ENCODE measurements at places on chromosomes 3 and 15. TPM values are rescaled to one million over a fixed set of nuclear protein-coding genes. Genes with fewer than 3 reads are reported as not detected.

Gene GPR87
- 1.1 TPM for total RNA-seq

Gene ECE2
- not detected for total RNA-seq

Gene PIGBOS1
- total RNA-seq = 11.1 TPM

Gene KLHL18
- 23.7 TPM for total RNA-seq

Gene SLC12A1
- not detected for total RNA-seq

- peaks cover 11% of the 10 kb centered on the region for H3K27me3 ChIP-seq
- no peak overlapping the region for H3K27ac ChIP-seq
- no peaks in the 10 kb centered on the region for H3K4me1 ChIP-seq
These were observed 71.4 kb upstream of the PCSK6 start for GRCh38 chr15:101560722-101561583.

DNA sequence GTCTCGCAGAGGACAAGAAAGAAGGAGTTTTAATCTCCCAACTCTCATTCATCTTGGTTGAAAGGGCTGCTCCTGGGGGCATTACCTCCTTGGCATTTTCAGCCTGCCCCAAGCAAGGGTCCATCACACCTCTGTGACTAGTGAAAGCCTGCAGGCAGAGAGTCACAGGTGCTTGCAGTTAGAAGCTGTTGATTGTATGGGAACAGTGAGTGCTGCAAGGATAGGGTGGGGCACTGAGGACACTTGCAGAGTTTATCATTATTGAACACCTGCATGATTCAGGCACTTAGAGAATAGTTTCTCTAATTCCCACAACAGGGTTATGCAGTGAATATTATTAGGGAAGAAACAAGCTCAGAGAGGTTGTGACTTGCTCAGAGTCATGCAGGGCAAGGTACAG lies 41.7 kb upstream of the IGF2BP2 start:
- no peak overlapping the region for H3K4me3 ChIP-seq
- peaks cover 3% of the 10 kb centered on the region for H3K27me3 ChIP-seq
- no peaks in the 10 kb centered on the region for H3K36me3 ChIP-seq
- no peak overlapping the region for H3K27ac ChIP-seq

- H3K27me3 ChIP-seq = no peaks in the 10 kb centered on the region
- H3K4me3 ChIP-seq = no peak overlapping the region
- no peak for DNase-seq
- peaks cover 5% of the 10 kb centered on the region for H3K36me3 ChIP-seq
- H3K4me1 ChIP-seq = peaks cover 3% of the 10 kb centered on the region
These were observed 55.9 kb upstream of the LIMD1 start for GRCh38 chr3:45538641-45538986.

DNA sequence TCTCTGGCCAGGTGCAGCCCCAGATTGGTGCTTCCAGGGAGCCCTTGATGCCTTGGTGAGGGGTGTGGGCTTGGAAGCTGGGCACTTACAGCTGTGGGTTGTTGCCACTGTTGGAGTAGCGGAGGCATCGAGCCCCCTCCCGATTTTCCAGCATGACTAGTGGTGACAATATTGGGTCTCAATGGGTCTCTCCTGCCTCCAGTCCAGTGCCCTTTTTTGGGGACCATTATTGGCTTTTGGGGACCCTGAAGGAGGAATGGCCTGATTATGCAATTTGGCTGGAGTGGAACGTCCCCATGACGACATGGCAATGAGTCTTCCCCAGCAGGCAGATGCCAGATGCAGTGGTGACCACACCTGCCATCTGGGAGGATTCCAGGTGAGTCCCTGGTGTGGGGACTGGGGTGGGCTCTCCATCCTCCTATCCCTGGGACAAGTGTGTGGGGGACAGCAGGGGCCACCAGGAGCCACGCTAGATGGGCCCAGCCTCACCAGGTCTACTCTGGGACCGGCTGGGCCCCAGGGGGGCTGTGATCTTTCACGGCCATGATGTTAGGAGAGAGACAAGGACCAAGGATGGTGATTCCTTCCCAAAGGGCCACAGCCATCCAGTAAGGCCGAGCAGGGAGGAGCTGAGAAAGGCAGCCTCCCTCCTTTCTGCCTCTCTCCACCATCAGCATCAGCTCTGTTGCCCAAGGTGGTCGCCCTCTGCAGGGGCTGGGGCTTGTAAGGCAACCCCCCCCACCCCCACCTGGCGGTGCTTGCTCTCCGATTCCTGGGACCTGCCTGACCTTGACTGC lies 196.8 kb downstream of the GOLGA6L6 start:
- no peaks in the 10 kb centered on the region for H3K4me1 ChIP-seq
- H3K27ac ChIP-seq = no peak overlapping the region
- H3K27me3 ChIP-seq = no peaks in the 10 kb centered on the region
- H3K4me3 ChIP-seq = no peak overlapping the region
- no peaks in the 10 kb centered on the region for H3K36me3 ChIP-seq

DNA sequence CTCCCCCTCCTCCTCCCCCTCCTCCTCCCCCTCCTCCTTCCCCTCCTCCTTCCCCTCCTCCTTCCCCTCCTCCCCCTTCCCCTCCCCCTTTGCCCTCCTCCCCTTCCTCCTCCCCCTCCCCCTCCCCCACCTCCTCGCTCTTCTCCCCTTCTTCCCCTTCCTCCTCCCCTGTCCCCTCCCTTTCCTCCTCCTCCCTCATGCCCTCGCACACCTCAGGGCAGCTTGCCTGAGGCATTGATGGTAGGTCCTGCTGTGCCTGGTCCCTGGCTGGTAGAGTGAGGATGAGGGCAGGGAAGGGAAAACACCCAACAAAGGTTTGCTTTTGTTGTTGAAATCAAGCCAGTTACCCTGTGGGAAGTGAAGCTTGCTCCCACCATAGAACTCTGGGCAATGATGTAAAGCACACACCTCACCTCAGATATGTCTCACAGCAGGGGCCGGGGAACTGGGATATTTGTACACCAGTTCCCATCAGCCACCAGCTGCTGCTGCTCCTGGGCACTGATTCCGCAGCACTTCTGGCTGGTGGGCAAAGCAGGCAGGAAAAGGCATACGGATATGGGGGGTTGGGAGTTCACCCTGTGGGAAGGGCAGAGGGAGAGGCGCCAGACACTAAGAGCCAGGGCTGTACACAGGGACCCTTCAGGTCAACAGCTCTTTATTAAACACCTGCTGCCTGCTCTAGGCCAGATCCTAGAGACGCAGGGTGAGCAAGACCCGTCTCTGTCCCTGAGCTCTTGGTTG lies 13.8 kb downstream of the ISG20 start:
- peaks cover 75% of the 10 kb centered on the region for H3K4me1 ChIP-seq
- H3K27ac ChIP-seq = peak overlapping the region; percentile 45
- peaks cover 2% of the 10 kb centered on the region for H3K36me3 ChIP-seq
- H3K27me3 ChIP-seq = no peaks in the 10 kb centered on the region
- H3K4me3 ChIP-seq = no peak overlapping the region

GRCh38 chr3:145188079-145188770 lies 972.8 kb downstream of the PLOD2 start:
- DNase-seq = no peak
- H3K36me3 ChIP-seq = no peaks in the 10 kb centered on the region
- H3K27me3 ChIP-seq = no peaks in the 10 kb centered on the region

DNA sequence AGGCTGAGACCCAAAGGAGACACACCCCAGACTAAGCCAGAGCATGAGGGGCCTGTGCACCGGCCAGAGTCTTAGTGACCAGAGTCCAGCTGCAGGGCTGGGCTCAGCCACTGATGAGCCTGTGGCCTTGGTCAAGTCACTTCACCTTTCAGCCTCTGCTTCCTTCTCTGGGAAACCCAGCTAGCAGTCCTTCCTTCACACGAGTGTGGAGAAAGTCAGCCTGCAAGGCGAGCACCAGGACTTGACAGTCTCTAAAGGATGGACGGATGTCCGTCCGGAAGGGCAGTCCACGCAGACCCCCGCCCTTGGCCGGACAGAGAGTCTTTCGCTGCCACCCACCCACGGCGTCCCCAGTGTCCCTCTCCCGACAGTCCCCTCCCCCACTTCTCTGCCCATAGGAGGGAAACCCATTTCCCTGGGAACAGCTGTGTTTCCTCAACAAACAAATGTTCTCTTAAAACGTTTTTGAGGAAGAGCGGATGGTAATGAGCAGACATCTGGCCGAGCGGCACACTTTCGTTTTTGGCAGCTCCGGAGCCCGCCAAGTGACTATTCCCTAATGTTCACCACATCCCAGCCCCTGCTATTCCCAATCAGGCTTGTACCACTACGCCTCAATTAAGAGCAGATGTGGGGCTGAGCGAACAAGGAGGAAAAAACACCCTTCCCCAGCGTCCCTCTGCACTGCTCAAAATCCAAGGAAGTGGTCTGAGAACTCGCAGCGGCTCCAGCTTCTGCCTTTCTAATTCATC lies 129.1 kb upstream of the SMAD3 start:
- H3K36me3 ChIP-seq = no peaks in the 10 kb centered on the region
- peaks cover 13% of the 10 kb centered on the region for H3K4me1 ChIP-seq
- H3K27me3 ChIP-seq = peaks cover 3% of the 10 kb centered on the region

DNA sequence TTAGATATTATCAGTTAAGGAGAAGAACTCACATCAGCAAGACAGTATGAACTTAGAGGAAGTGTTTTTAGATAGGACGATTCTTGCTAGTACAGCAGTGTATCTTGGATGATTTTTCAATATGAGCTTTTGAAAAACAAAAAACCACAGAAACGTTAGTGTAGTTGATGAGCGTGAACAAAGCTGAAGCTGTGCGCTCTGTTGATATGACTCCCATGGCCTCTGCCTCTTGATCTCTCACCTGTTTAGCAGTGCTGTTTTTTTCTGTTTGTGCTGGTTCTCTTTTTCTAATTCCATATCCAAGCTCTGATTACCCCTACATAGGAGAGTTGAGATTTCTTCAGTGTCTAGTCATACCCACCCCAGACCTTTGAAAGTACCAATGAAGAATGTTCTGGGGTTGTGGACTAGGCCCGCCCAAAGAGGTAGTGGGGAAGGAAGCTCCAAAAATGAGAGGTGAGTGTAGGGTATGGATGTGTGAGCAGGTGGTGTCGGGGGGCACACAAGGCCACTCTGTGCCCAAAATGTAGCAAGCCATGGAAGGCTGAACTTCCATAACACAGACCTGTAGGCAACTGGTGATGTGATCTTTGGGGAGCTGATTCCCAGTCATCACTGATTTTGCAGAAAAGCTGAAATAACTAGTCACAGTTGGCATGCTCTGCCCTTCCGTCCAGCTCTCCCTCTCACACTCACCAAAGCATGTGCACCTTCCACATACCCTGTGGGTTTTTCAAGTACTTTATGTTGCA lies 20.0 kb upstream of the CMTM7 start:
- peak overlapping the region; percentile 78 for H3K27ac ChIP-seq
- H3K36me3 ChIP-seq = no peaks in the 10 kb centered on the region
- H3K4me1 ChIP-seq = peaks cover 26% of the 10 kb centered on the region
- peak; percentile 27 for DNase-seq

GRCh38 chr3:32822609-32823498 lies 5.1 kb downstream of the TRIM71 start:
- H3K4me3 ChIP-seq = no peak overlapping the region
- DNase-seq = no peak
- peaks cover 8% of the 10 kb centered on the region for H3K4me1 ChIP-seq
- H3K27me3 ChIP-seq = peaks cover 28% of the 10 kb centered on the region
- no peak overlapping the region for H3K27ac ChIP-seq
- H3K36me3 ChIP-seq = no peaks in the 10 kb centered on the region

DNA sequence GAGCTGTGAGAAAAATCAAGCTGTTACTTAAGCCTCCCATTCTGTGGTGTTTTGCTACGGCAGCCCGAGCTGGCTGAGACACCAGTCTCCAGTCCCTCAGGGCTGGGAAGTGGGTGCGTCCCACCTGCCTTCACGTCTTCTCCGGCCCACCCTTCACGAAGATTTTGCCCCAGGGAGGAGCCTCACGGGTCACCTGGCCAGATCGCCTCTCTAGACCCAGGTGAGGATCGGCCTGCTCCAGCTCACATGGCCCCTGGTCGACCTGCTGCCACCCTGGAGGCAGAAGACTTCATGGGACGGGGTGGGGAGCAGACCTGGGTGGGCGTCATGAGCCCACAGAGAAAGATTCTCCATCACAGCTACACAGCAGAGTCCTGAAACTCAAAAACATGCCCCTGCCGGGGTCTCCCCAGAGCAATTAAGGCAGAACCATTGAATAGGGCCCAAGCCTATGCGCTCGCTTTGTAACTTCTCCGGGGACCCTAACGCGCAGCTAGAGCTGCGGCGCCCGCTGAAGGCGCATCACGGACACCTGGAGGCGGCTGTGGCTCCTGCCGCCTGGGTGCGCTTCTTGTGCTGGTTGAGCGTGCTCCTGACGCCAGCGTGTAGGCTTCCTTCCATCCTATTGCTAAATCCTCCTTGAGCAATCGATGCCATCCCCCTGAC lies 92.6 kb upstream of the ALDH1A3 start:
- H3K36me3 ChIP-seq = no peaks in the 10 kb centered on the region
- H3K27me3 ChIP-seq = peaks cover 6% of the 10 kb centered on the region

Measured in activated CD4-positive, alpha-beta memory T cell treated with anti-CD3 and anti-CD28 coated beads for 36 hours (primary cell).